ENCODE measurements at places on chromosomes 2 and 18.
A peak's percentile ranks its signal among the peaks of the same experiment; 100 is the strongest.

DNA sequence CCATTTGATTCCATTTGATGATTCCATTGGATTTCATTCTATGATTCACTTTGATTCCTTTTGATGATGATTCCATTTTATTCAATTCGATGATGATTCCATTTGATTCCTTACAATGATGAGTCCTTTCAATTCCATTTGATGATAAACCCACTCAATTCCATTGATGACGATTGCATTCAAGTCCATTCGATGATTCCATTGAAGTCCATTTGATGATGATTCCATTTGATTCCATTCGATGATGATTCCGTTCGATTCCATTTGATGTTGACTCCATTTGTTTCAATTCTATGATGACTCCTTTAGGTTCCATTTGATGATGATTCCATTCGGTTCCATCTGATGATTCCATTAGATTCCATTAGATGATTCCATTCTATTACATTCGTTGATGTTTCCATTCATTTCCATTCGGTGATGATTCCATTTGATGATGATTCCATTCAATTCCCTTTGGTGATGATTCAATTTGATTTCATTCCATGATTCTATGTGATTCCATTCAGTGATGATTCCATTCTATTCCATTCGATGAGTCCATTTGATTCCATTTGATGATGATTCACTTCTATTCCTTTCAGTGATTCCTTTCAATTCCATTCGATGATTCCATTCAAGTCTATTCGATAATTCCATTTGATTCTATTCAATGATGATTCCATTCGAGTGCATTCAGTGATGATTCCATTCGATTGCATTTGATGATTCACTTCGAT lies 1106.0 kb downstream of the RPIA start:
- no peak for DNase-seq

GRCh38 chr2:238865015-238865719 lies 17.3 kb downstream of the TWIST2 start:
- DNase-seq = no peak

DNA sequence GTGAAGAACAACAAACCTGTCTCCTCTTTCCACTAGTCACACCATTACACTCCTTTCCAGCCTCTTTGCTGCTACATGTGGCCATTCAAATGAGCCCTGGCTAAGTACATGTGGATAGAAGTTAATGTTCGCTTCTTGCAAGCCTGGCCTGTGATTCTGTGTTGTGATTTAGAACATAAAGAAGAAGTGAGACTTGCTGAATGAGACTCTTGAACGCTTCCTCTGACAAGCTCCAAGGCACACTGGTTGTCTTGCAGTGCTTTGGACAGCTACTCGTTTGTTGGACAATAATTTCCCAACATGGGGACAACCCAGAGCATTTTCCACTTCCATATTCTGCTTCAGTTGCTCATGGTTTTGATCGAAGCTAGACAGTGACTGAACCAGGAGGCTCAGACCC lies 57.3 kb downstream of the CCDC74A start:
- peak; percentile 52 for DNase-seq

DNA sequence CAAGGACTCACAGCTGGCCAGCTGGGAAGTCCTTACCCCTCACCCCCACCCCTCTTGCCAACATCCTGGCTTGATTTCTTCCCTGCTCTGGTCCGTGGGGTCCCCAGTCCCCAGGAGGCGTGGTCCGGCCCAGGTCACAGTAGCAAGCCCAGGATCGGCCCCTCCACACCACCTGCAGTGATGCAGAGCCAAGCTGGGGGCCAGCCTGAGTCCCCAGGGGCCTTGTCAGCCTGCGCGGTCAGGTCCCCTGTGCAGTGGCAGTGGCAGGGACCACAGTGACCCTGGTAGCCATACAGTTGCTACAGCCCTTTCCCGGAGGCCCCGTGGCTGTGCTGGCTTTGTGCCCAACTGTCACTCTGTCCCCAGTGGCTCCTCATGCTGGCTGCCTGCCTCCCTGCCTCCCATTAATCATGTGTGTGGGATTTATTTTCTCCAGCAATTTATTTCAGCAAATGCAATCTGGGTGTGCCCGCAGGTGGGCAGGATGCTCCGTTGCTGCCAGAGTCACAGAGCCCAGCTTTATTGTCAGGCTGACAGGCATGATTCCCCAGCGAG lies 8.8 kb upstream of the PRSS56 start:
- no peak for DNase-seq

DNA sequence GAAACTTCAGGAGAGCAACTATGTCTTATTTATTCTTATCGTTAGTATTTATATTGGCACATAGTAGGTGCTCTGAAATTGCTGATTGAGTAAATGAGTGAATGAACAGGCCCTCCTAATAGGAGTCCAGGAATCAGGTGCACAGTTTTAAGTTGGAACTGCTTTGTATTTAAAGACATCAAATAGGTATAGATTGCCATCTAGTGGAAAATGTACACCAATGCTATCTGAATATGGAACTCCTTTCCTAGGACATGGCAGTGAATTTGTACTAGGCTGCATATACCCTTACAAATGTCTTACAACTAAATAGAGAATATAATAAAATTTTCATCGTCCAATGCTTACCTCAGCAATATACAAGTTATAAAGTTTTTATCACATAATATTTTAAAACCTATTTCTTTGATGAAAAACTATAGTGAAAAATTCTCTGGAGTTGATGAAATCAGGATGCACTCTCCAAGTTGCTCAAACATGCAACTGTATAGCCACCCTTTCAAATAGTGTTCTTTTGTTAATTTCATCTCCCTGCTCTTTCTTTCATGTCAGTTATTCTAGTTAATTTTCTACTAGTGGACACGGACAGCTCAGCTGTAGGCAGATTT lies 318.9 kb upstream of the SYT4 start:
- peak; percentile 42 for DNase-seq

Measured in GM20000 (cell line).